ENCODE measurements at places on chromosomes 3 and 15. TPM values are rescaled to one million over a fixed set of nuclear protein-coding genes. Genes with fewer than 3 reads are reported as not detected.

DNA sequence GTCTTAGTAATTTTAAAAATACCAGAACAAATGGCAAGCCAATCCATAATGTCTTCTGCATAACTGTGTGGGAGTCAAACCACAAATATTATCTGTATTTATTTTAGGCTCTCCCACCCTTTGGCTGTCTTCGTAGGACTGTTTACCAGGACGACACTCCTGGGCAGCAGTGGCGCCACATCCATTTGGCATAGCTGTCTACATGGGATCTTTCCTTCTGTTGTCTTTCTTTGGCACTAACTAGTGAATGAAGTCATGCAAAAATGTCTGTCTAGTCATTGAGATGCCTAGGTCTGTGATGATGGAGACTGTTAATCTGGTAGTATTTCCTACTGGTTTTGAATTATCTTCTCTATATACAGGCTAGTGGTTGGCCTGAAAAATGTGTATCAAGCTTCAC is 54.0 kb upstream of the CHMP2B start:
- DNase-seq: no peak

- DNase-seq: no peak
Observed at GRCh38 chr3:47433796-47434195, 41.9 kb downstream of the SCAP start.

Gene CYP1A1
- 1.2 TPM for total RNA-seq

DNA sequence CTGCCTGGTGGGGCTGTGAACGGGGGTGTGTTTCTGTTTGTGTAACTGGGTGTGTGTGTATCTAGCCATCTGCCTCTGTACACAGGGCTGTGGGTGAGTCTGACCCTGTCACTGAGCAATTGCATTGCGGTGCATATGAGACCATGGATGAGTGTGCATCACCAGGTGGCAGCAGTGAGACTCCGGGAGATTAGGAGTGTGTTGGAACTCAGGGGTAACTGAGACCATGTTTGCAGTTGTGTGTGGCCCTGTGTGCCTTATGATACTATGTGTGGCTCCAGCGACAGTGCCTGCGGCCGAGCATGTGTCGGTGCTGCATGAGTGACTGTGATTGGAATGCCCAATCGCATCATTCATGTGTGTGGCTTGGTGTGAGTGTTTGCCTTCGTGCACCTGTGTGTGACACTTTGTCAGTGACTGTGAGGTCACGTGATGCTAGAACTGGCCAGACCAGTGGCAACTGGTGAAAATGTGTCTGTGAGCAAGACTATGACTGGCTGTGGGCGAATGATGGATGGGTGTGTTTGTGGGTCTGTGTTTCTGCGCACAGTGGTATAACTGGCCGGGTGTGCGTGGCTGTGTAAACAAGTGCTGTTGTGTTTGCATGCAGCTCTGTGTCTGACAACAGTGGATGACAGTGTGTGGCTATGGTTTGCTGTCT is 14.0 kb downstream of the VILL start:
- no peak for DNase-seq

GRCh38 chr3:99967796-99968195 is 146.5 kb downstream of the FILIP1L start:
- DNase-seq: no peak

GRCh38 chr3:169722724-169723123 is 42.1 kb downstream of the TERC start:
- no peak for DNase-seq

DNA sequence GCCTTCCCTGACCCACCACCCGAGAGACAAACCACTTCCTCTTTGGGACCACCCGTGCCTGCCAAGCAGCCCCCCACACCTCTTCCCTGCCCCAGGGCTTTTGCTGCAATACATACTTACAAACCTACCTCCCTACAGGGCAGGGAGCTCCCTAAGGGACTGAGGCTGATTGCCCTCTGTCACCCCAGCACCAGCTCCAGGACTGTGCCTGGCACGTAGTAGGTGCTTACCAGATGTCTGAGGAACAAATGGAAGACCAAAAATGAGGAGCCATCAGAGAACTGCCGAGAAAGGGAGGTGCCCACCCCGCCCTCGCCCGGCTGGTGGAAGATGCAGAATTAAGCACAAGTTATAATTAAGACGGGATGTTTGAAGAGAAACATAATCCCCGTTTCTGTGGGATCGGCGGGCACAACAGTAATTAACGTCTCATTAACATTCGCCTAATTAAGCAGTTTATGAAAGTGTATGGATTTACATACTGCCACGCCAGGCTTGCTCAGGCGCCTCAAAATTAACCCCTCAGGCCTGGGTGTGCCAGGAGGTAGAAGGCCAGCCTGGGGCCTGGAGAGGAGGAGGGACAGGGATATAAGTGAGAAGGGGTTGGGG is 130.1 kb upstream of the LINGO1 start:
- no peak for DNase-seq

- no peak for DNase-seq
Observed at GRCh38 chr15:59532770-59533379, 78.7 kb upstream of the GCNT3 start.

- DNase-seq: no peak
Observed at GRCh38 chr3:38632989-38633388, 16.5 kb downstream of the SCN5A start.

Gene C3orf62
- 1.4 TPM for total RNA-seq

Gene MYRIP
- total RNA-seq: 22.4 TPM

Gene GOLGA8O
- total RNA-seq: 0.20 TPM

Gene UTS2B
- 0.33 TPM for total RNA-seq

Gene UBA3
- 83.5 TPM for total RNA-seq

DNA sequence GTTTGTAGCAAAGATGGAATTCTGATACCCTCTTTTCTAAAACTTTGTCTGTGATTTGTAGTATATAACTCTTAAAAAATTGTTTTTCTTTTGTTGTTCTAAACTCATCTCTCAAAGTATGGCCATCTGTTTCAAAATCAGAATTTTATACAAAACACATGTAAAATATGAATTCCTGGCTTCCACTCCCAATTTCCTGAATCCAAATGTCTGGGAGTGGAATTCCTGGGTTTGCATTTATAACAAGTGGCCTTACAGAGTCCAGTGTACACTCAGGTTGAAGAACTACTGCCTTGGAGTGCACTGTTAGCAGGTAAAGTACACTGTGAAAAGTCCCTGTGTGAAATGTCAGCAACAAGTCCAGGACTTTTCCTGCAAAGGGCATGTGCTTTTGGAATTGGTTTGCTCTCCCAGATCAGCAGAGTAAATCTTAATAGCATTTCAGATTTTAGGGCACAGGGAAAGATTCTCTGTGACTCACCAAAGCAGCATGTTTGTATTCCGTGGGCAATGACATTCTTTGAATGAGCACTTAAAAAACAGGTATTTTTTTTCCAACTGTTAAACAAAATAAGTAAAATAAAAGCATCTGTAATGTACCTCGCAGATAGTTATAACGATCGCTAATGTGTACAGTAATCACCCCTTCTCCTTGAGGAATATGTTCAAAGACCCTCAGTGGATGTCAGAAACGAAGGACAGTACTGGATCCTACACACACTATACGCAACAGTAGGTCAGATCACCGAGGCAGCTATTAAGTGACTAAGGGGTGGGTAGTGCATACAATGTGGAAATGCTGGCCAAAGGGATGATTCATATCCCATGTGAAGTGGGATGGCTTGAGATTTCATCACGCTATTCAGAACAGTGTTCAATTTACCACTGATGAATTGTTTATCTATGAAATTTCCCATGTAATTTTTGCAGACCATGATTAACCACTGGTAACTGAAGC is 2.0 kb upstream of the CLDN16 start:
- peak; percentile 78 for DNase-seq

GRCh38 chr15:72338617-72339321 is 18.8 kb upstream of the CELF6 start:
- no peak for DNase-seq

Gene IL5RA
- total RNA-seq: not detected

DNA sequence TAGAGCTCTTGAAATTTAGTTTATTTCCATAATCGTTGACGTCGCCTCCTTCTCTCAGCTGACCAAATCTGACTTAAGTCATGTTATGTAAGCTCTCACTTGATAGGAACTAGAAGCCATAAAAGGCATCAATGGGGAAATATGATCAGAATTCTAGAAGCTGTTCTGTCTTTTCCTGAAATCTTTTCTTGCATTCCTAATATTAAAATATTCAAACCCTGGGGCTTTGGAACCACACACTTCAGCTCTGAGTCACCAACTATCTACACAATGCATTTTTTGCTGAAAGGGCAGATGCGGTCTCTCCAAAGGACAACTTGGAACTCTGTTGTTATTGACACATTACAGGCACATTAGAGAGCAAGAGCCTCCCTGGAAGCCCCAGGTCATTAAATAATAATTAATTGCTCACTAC is 91.3 kb downstream of the LARS2 start:
- DNase-seq: no peak

Gene PTH1R
- 0.40 TPM for total RNA-seq

GRCh38 chr3:98967758-98968157 is 66.3 kb upstream of the DCBLD2 start:
- DNase-seq: peak; percentile 39

Gene SLC2A2
- not detected for total RNA-seq

Gene CHRNA3
- not detected for total RNA-seq

DNA sequence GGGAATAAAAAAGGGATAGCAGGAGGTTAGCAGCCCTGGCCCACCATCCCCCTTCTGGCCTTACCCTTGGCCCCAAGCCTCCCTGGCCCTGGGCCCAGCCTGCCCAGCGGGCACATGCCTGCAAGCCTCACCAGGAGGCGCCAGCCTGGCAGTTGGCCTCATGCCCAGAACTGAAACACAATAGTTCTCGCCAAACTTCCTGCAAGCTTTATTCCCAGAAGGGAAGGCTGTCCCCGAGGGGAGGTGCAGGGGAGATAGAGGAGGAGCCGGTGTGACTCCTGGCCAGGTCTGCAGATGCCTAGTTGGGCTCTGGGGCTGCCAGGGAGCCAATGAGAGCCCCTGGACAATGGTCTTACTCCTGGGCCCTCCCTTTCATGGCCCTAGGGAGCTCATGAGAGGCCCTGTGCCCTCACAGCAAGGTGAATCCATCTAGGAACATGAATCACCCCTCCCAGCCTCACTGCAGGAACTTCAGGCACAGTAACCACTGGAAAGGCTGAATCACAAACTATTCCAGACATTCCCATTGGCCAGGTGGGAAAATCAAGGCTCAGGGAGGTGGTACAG is 4.0 kb downstream of the CCDC33 start:
- DNase-seq: peak; percentile 79

- no peak for DNase-seq
Observed at GRCh38 chr3:89908711-89909213, 801.3 kb downstream of the EPHA3 start.

DNA sequence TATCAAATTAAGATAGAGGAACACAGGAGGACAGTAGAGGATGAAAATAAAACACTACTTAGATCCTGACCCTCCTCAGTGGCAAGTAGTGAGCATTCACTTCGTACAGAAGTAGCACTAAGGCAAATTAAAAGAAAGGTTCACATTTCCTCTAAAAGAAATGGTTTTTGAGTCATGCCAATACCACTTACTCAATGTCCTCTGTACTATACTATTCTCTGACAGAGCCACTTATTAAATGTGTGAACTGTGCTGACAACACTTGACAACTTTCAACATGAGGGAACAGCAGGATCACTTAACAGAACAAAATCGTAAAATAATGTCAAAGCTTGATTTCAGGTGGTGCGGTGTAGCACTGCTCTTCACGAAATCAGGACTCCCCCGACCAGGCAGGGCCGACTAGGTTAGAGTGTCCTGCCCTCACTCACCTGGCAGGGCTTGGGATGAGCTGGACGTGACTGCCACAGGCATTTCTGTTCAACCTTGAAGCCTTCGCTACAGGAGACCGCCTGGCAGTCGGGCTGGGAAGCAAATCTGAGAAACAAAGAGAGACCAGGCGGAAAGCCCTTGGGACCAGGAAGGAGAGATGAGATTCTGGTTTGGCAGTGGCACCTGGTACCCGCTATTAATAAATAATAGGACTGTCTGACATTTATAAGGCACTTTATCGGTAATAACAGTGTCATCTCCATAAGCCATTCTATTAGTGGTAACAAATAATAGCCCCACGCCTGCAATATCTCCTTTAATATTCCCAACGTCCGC is 611 bp upstream of the SLC27A2 start:
- DNase-seq: no peak

DNA sequence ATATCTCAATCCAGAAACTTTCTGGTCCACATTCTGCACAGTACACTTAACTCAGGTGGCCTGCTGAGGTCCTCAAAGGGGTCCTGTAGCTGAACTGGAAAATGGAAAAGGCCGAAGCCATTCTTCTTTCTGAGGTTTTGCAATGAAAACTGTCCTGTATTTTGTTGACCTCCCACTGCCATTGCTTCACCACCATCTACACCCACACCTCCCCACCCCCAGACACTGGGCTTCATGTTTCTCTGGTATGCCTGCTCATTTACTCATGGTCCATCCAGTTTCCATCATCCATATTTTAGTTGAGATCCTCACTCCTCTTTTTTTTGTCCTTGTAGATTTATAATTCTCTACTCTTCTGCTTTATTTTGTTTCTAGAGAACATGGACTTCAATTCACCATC is 115.7 kb upstream of the SLC24A5 start:
- no peak for DNase-seq

DNA sequence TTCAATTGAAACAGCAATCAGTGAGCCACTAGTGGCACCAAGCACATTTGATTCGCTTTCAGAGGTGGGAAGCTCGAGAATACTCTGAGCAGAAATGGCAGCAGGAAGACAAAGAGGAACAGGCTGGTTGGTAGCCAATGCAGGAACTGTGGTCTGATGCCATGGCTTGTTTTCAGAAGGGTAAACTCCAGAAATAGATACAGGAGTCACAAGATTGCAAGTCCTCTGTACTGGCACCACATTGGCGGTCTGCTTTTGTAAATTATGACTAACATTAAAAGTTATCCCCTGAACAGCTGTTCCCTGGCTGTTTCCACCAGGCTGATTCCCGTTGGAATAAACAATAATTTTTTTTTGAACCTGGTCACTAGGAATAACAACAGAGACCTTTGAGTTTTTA is 35.5 kb downstream of the USF3 start:
- DNase-seq: no peak

- no peak for DNase-seq
Observed at GRCh38 chr3:110929816-110930215, 141.8 kb upstream of the NECTIN3 start.

- DNase-seq: no peak
Observed at GRCh38 chr15:66633041-66633937, 67.5 kb upstream of the LCTL start.

DNA sequence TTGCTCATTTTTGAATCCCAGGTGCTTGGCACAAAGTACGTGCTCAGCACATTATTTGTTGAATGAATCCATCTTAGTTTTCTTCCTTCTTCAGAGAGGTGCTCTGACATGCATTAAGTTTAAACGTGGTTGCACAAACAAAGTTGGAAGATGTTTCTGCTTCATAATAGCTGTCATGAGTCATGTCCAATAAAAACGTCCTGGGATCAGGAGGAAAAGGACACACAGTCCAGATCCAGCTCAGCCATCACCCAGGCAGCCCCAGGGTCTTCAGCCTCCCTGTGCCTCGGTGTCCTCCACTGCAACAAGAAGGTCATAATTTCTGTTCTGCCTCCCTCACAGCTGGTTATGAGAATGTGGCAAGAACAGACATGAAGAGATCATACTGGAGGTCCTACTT is 55.4 kb downstream of the CCNL1 start:
- no peak for DNase-seq
